Stimulated activated CD8-positive, alpha-beta memory T cell treated with anti-CD3 and anti-CD28 coated beads, Interleukin-15, amount 100 ng/mL, for 48 hours (primary cell): ENCODE measurements at places on chromosomes 5 and 9.

- DNase-seq = no peak
Observed at GRCh38 chr9:20929276-20929675, 102.2 kb downstream of the HACD4 start.

GRCh38 chr5:81420039-81420667 is 26.2 kb upstream of the ACOT12 start:
- peak; percentile 6 for DNase-seq

- DNase-seq = no peak
Observed at GRCh38 chr5:133716532-133717183, 104.3 kb upstream of the FSTL4 start.

GRCh38 chr9:134595014-134595413 is 46.6 kb upstream of the COL5A1 start:
- DNase-seq = no peak

DNA sequence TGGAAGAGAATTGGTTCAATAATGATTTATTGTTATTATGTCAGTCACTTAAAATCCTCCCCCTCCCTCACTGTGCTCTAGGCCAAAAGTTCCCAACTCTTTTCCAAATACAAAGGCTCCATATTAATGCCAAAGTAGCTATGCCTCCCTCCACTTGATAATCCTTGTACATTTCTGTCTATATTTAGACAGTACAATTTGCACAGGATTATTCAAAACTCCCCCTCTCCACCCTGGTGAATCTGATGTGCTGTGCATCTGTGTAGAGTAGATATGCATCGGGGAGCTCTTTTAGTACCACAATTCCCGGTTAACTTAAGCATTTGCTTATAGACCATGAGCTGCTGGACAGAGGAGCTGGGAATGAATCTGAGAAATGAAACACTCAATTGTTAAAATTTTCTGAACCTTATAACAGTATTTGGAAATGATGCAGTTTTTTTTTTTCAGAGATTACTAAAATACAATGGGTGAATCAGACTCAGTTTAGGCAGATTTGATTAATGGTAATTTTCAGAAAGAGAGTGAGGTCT is 27.6 kb downstream of the GLRA1 start:
- no peak for DNase-seq

- no peak for DNase-seq
Observed at GRCh38 chr5:56688402-56688801, 126.9 kb upstream of the MAP3K1 start.

DNA sequence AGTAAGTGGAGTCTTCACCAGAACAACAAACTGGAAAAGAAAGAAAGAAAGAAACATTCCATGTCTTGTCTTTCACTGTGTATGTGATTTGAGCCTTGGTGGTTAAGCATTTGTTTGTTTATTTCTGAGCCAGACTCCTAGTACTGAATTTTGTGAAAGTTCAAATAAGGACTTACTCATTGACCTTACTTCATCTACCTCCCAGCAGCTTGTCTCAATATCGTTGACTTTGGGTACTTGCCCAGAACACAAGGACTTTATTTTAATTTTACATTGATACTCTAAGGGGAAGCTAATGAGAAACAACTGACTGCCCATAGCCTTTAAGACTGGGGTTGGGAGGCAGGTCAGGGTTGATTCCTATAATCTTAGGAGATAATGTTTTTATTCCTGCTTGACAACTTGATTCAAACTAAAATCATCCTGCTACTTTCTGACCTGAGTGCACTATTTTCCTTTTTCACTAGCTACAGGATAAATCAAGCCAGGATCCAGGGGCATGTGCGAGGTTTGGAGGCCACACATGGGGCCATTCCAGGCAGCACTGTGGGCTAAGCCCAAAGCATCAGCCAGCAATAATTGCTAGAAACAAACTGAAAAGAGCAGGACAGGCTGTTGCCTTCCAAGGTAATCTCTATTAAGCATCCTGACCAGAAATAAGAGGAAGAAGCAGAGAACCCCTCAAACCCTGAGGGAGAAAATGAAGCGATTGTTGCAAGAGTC is 138.9 kb upstream of the RUSC2 start:
- DNase-seq = no peak

DNA sequence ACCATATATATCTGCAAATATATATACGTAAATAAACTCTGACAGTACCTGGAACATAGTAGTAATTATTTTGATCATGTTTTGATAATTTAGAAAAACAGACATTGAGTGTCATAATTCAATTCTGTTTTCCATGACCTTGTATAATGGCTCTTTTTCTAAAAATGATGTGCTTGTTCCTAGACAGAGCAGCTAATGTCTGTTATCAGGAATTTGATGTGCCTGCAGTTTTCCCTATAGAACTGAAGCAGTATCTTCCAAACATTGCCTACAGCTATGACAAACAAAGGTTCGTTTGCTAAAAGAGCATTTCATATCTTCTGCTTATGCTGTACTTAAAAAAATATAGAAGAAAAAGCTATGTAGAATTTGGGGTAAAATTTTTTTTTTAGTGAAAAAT is 5.3 kb downstream of the SETD9 start:
- no peak for DNase-seq

DNA sequence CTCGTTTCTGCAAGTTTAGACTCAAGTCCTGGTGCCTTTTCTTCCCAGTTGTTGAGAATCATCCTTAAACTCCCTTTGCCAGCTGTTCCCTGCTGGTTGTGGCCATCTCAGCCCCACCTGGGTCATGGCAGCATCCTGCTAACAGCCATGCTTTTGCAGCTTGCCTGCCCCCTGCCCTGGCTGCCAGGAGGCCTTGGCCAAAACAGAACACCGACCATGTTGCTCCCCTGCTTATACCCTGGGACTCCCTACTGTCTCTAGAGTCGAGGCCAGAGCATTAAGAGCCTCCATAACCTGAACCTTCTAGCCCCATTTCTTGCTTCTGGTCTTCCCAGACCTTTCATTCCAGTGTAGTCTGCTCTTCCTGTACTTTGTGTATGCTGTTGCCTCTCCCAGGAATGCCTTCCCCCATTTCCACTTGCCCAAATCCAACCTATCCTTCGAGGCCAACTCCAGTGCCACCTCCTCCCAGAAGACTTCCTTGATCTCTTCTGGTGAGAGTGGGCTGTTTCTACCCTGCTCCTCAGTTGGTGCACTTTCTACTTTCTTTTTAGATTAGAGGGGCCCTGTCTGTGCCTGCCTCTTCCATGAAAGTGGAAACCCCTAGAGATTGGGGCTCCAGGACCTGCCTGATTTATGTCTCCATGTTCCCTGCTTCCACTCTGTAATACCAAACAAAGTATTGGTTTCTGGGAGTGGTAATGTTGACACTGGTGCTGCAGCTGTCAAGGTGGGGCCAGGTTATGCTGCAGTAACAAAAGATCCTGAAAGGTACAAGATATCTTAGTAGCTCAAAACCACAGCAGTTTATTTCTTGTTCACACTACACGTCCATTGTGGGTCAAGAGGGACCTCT is 88.2 kb downstream of the AMBP start:
- no peak for DNase-seq

- no peak for DNase-seq
Observed at GRCh38 chr9:136169495-136169894, 35.4 kb downstream of the LHX3 start.

GRCh38 chr5:100693481-100693880 is 158.3 kb downstream of the FAM174A start:
- DNase-seq = no peak

DNA sequence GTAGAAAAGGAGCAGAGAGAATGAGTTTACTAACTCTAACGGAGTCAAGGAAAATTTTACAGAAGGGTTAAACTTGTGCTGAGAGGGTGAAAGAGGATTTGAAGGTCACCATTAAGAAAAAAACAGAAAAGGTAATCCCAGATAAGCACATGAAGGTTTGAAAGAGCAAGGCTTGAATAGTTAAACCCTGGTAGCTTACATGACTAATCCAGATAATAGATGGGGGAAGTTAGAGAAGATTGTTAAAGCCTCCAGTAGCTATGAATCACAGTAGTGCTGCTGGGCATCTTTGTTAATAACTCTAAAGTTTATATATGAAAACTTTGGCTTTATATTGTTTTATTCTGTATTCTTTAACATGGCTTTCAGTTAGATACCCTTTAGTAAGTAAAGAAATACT is 354.5 kb upstream of the FTMT start:
- DNase-seq = no peak

DNA sequence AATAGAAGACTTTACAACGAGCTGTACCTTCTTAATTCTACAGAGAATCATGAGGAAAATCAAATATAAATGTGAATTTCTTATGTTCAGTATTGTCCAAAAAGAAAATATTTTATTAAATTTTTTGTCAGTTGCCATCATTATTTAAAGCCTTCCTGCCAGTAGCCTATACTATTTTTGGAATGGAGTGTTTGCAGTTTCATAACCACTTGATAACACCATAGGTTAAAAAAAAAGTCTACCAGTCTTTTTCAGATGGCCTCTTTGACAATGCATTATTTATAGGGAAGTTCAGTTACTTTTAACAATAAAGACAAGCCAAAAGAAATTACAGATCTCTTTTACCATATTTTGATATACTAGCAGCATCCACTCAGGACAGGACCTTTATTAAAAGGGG is 80.3 kb upstream of the CCDC152 start:
- no peak for DNase-seq

- no peak for DNase-seq
Observed at GRCh38 chr5:83562791-83563557, 91.4 kb downstream of the VCAN start.

DNA sequence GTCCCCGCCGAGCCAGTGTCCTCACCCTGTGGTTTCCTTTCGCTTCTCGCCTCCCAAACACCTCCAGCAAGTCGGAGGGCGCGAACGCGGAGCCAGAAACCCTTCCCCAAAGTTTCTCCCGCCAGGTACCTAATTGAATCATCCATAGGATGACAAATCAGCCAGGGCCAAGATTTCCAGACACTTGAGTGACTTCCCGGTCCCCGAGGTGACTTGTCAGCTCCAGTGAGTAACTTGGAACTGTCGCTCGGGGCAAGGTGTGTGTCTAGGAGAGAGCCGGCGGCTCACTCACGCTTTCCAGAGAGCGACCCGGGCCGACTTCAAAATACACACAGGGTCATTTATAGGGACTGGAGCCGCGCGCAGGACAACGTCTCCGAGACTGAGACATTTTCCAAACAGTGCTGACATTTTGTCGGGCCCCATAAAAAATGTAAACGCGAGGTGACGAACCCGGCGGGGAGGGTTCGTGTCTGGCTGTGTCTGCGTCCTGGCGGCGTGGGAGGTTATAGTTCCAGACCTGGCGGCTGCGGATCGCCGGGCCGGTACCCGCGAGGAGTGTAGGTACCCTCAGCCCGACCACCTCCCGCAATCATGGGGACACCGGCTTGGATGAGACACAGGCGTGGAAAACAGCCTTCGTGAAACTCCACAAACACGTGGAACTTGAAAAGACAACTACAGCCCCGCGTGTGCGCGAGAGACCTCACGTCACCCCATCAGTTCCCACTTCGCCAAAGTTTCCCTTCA is 1.4 kb downstream of the GLIS3 start:
- DNase-seq = no peak

DNA sequence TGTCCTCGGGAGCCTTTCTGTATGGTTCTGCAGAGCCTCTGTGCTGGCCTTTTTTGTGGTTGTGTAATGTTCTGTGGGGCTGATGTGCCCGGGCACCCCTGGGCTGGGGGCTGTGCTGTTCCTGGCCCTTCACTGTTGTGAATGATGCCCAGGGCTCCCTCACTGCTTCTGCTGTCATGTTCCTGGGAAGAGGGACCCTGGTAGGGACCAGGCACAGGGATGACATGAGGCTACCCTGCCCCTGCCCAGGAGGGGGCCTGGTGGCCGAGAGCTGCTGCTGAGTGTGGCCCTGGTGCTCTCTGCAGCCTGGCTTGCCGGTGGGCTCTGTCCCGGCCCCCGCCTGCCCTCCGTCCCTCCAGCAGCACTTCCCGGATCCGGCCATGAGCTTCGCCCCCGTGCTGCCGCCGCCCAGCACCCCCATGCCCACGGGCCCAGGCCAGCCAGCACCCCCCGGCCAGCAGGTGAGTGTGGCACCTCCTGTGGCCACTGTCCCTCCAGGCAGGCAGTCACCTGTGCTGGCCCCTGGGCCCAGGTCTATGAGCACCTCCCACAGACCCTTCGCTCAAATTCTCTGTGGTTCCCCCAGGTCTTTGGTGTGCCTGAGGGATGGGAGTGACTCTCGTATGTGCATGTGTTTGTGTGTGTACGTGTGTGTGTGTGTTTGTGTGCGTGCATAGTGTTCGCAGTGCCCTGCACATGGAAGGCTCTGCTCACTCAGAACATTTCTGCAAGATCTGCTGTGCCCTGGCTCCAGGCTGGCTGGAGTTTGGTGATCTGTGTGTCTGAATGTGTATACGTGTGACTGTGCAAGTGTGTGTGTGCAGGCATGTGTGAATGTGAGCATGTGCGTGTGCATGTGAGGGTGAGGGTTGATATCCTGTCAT is 72.3 kb downstream of the WNK2 start:
- no peak for DNase-seq

- DNase-seq = no peak
Observed at GRCh38 chr5:67483453-67484030, 286.9 kb upstream of the CD180 start.

DNA sequence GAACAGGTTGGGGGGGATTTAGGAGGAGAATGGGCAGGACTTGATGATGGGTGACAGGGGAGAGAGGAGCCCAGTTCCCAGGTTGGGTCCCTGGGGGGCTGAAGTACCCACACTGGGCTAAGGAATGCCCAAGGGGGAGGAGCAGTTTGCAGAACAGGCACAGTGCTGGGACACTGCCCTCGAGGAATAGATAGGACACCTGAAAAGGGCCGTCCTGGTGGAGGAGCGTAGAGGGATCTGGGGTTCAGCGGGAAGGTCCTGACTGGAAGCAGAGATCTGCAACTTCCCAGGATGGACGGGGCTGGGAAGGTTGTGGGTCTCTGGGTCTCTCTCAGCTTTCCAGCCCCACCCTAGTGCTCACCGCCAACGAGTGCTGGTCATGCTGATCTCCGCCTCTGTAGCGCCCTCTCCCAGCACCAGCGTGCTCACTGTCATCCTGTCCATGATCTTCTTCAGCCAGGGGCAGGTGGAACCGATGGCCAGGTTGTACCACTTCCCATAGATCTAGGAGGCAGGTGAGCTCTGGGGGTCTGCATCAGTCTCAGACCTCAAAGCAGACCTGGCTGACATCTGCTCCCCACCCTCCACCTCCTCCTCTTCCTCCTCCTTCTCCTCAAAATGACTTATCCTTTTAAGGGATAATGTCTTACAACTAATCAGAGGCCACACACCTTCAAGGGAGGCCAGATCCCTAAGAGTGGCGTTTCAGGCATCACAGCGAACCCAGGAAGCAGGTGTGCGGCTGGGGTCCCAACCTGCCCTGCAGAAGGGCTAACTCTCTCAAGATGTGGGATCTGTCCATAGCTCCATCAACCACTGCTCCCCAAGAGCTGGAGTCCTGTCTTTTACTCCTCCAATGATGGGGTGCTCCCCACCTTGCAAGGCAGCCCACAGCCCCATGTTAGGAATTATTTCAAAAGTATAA is 1.6 kb downstream of the AMBP start:
- DNase-seq = no peak
